ENCODE measurements at places on chromosomes 5 and 9.

GRCh38 chr5:109250533-109251329 lies 159.0 kb downstream of the PJA2 start:
- DNase-seq, result no peak

- DNase-seq, result no peak
Observed at GRCh38 chr5:176608142-176608705, 1.7 kb downstream of the GPRIN1 start.

DNA sequence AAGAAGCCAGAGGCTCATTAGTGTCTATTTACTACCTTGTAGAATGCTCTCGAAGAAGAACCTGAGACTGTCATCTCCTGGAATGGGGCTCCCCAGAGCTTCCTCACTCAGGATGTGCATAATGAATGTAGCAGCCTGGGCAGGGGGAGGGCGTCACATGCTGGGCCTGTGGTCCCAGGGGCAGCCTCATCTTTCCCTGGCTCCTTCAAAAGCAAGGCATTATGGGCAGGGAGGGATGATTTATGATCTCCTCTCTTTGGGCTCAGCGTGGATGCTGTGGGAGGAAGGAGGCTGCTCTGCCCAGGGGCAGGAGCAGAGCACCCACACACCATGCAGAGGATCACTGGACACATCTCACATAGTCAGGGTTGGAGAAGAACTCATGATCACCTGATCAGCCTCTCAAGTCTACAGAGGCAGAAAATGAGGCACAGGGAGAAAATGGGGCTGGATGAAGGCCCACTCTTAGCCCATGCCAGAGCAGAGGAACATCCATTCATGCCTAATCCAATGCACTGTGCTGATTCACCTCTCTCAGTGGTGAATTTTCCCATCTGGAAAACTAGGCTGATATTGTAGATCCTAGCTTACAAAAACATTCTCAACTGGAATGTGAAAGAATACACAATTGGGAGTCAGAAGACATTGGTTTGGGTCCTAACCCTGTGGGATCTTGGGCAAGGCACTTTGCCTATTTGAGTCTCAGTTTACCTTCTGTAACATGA lies 173.7 kb downstream of the CARTPT start:
- no peak for DNase-seq

DNA sequence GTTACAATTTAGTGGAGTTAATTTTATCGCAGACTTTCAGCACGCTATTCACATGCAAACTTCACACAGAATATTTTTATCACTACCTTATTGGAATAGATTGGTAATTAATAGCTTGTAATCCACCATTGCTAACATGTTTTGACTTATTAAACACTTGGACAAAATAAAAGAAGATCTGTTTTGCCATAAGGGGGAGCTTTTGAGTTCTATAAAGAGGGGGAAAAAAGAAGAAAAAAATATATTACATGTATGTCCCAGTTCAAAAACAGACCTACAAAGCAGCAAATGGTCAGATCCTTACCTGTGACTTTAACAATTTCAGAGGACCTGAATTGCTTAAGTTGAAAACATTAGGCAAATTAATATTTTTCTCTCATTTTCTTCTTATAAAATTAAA lies 1.2 kb upstream of the PAPPA start:
- DNase-seq, result no peak

DNA sequence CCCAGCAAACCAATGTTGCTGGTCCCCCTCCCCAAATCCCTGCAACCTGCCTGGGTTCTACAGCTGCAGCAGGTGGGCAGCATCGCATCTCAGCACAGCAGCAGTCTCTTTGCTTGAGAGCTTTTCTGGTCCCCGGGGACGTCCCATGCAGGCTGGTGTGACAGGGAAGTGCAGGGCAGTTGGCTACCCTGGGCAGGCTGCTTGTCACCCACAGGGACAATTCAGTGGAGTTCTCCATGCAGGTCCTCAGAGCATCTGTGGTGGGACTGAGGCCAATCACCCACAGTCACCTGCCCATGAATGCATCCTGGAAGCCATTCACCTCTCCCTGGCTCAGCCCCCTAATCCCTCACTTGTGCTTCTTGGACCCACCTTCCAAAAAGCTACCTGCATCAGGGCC lies 43.9 kb upstream of the SEMA4D start:
- DNase-seq, result no peak

- DNase-seq, result no peak
Observed at GRCh38 chr5:16578474-16578883, 38.3 kb downstream of the RETREG1 start.

DNA sequence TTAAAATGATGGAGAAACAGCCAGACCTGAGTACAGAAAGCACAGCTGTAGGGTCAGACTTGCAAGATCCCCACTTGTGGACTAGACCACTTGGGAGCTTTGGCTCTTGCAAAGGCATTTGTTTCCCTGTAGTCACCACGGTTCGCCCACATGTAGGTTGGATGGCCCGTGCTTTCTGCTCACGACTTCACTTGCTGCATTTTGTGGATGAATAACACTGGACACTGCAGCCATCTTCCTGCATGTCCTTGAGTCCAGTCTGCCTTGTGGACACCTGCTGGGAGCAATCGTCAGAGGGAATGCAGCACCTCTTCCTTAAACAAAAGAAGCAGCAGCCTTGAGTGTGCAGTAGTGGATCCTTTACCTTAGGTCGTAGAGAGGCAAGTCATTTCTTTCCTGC lies 372.9 kb upstream of the IRX2 start:
- no peak for DNase-seq

GRCh38 chr9:33136721-33137670 lies 30.1 kb downstream of the B4GALT1 start:
- DNase-seq, result no peak

DNA sequence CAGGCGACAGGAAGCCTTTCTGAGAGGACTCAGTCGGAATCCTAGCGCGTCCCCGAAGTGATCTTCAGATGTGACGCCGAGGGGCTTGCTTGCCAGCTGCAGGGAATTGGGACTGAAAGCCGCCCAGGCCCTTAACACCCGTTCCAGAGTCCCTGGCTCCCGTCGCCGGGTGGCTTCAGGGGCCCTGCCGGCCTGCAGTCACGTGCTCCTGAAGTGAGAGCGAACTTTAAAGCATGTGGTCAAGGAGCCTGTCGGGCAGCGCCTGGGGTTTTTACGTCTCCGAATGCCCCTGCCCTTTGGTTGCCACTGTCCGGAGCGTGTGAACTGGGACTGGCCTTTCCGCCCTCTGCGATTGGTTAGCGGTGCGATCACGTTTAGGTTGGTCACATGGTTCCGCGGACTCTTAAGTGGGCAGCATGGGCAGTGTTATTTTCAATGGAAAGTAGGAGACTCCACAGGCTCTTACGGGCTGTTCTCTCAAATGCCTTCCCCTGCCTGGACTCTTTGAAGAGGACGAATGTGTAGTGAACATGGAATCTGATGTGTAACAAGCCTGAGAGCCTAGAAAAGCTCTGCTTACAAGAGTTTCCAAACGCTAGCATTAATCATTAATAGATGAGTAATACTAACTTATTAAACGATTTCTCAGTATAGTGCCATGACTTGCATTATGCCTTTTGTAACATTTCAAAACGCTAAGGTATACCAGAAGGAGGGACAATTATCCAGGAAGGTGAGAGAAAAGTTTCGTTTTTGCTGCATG lies 1.9 kb downstream of the VLDLR start:
- peak; percentile 93 for DNase-seq

DNA sequence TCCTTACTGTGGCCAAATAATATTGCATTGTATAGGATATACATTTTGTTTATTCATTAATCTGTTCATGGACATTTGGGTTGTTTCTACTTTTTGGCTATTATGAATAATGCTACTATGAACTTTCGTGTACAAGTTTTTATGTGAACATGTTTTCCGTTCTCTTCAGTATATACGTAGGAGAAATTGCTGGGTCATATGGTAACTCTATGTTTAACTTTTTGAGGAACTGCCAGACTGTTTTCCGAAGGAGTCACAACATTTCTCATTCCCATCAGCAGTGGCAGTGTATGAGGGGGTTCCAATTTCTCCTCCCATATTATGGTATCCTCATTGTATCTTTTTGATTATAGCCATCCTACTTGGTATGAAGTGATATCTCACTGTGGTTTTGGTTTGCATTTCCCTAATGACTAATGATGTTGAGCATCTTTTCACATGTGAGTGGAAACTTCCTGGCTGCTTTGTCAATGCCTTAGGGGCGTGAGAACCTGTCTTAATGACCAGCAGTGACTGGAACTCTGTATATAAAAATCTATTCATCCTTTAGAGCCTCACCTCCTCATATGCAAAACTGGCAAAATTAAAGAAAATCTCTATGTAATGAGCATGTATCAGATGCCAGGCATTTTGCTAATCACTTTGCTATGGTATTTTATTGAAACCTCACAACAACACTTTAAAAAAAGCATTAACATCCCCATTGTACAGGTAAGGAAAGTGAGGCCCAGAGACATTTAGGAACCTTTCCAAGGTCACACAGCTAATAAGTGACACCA lies 47.8 kb upstream of the TGFBR1 start:
- DNase-seq, result no peak

DNA sequence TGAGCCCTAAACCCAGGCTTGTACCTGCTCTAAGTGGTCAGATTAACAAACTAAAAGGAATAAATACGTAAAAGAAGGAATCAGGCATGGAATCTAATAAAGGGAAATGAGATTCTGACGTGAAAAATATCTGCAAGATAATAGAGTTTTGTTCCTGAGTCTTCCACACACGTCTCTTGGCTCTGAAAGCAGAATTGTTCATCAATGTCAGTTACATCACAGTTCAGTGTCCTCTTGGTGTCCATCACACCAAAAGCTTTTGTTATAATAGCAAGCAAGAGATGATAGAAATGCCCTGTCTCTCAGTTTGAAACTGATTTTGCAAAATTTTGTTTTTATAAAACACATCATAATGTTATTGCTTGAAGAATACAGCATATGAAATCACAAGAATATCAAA lies 34.7 kb upstream of the NMUR2 start:
- no peak for DNase-seq

- DNase-seq, result no peak
Observed at GRCh38 chr5:163505049-163505367, 411 bp upstream of the MAT2B start.

GRCh38 chr5:180832638-180833068 lies 28.4 kb downstream of the ZFP62 start:
- DNase-seq, result no peak

GRCh38 chr5:125169396-125169795 lies 423.0 kb upstream of the ZNF608 start:
- no peak for DNase-seq

DNA sequence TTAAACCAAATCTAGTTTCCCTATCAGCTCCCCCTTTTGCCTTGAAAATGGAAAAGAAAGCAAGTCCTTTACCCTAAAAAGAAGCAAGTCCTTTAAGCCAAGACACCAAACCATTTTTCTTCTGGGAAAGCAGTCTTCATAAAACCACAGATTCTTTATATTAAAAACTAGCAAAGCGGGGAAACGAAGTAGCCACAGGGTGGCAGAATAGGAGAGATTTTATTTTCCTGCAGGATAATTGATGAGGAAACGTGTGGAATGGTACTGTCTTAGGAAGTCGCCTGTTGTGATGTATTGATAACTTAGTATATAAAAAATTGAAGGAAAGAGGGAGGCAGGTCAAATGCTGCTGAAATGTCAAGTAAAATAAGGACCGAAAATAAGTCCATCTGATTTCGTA lies 41.1 kb downstream of the ZNF883 start:
- DNase-seq, result no peak
